Bronchial epithelial cell (primary cell): ENCODE measurements at places on chromosomes 3 and 15. TPM values are rescaled to one million over a fixed set of nuclear protein-coding genes. Genes with fewer than 3 reads are reported as not detected.
A peak's percentile ranks its signal among the peaks of the same experiment; 100 is the strongest.

DNA sequence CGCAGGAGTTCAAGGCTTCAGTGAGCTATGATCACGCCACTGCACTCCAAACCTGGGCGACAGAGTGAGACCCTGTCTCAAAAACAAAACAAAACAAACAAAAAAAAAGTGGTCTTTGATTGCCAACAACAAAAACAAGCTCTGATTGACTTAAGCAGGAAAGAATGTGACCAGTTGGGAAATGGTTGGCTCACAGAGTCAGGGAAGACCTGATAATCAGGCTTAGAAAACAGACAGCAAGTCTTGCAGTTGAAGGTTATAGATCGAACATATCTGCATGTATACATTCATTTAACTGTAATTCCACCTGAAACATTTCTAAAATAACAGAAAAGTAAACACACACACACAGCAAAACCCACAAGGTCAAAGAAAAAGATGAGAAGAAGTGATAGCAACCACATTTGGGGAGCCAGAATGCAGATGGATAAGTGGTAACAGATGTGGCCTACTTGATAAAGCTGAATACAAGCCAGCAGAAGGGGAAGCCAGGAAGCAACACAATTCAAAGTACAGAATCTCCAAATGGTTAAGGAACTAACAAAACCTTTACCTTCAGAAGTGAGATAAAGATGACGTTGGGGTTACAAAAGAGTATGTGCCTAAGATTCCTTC lies 699.9 kb upstream of the ZNF385D start:
- DNase-seq = no peak

The ADAMTS9 gene
- total RNA-seq = 0.26 and 0.77 TPM in 2 replicates

DNA sequence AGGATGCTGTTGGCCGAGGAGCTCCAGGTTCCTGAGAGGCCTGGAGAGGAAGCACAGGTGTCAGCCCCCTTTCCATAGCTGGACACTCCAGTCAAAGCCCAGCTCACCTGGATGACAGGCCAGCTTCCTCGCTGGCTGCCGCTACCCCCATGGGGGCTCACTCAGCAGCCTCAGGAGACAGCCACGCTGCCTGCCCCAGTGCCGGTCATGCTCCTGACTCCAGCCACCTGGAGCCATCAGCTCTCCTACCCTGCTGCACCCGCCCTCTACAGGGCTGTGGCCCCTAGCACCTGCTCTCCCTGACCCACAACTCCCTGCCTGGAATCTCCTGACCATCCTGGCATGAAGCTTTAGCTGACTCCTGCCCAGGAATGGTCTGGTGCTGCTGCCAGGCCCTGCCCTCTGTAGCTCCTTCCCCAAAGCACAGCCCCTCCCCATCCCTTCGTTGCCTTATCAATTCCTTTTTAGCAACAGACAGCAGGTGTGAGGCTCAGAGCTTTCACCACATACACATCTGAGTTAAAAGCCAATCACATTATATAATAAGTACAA lies 94.2 kb downstream of the NUP210 start:
- DNase-seq = no peak

DNA sequence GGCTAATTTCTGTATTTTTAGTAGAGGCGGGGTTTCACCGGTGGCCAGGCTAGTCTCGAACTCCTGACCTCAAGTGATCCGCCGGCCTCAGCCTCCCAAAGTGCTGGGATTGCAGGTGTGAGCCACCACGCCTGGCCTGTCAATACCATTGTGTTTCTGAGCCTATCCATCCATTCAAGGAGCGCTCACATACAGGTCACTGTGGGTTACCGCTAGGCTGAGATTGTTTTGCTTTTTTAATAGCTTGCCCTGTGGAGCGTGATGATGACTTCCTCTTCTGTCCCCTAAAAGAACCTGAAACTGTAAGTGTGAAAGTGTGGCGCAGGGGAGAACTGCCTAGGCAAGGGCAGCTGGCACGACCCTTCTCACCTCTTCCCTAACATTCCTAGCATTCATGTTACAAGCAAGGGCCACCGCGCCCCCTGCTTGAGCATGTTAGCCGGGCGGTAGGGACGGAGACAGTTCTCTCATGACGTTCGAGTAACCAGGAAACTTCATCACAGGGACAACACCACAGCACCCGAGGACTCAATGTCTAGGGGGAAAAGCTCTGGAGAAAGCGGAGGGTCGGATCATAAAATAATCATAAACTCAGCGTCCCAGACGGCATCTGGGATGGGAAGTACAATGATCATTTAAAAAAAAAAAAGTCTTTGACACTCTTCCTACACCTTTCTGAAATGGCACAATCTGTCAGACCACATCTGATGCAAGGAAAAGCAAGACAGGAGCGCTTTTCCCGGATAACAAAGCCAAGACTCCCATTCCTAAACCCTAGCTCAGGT lies 790 bp downstream of the LAMP3 start:
- DNase-seq = peak; percentile 12

- DNase-seq = no peak
Observed at GRCh38 chr3:43177085-43177484, 71.2 kb upstream of the POMGNT2 start.

- DNase-seq = no peak
Observed at GRCh38 chr3:156749244-156749643, 74.9 kb downstream of the TIPARP start.

DNA sequence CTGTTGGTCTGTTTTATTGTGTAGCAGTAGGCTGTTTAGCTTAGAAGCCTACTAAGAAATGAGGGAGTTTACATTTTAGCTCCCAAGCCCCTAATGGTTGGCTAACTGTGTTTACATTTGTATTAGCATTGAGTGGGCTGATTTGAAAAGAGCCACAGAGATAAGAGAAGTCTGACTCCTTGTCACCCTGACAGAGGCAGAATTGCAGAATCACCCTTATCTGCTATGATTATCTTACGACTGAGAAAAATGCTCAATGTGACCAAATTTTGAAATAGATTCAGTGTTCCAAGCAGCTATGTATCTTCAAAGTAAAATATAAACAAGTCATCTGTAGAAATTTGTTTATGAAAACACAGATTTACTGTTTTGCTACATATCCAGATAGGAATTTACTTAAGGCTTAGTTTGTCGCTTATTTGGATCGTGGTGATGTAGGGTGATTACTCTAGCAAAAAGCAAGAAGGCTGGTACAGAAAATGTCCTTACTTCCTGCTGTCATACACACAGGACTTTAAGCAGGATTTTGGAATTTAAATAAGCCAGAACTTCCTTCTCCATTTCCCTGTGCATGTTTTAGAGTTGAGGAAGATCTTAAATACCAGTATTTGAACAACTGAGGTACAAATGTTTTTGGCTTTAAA lies 19.0 kb downstream of the SEMA6D start:
- no peak for DNase-seq
